H4 (cell line): ENCODE measurements at places on chromosomes 4 and X.

DNA sequence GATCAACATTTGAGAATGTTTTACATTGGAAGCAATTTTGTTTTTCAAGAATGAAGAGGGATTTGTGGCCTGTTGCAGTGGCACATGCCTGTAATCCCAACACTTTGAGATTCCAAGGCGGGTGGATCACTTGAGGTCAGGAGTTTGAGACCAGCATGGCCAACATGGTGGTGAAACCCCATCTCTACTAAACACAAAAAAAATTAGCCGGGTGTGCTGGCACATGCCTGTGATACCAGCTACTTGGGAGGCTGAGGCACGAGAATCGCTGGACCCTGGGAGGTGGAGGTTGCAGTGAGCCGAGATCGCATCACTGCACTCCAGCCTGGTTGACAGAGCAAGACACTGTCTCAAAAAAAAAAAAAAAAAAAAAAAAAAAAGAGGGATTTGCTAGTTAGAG lies 127.8 kb downstream of the RPA4 start:
- DNase-seq, result no peak

- no peak for DNase-seq
Measured at GRCh38 chr4:4866866-4867374, 7.5 kb downstream of the MSX1 start.

- no peak for DNase-seq
Measured at GRCh38 chr4:19195696-19196095, 1056.0 kb upstream of the SLIT2 start.

DNA sequence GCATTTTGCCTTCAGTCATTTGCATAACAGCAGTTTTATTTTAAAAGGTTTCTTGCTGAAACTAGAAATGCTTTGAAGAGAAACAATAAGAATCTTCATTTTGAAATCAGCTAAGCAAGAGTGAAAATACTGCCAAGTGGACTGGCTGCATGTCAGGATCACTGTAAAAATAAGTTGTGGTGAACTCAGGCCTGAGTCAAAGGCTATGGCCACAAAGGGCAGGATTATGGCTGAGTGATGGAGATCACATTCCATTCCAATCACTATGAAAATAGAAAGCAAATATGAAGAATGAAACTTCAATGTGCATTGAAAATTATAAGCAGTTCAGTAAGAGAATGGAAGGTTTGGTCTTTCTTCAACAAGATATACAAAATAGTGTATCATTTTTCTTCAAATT lies 224.5 kb downstream of the PCDH18 start:
- no peak for DNase-seq

- DNase-seq, result no peak
Measured at GRCh38 chr4:26127851-26128337, 192.9 kb upstream of the RBPJ start.

DNA sequence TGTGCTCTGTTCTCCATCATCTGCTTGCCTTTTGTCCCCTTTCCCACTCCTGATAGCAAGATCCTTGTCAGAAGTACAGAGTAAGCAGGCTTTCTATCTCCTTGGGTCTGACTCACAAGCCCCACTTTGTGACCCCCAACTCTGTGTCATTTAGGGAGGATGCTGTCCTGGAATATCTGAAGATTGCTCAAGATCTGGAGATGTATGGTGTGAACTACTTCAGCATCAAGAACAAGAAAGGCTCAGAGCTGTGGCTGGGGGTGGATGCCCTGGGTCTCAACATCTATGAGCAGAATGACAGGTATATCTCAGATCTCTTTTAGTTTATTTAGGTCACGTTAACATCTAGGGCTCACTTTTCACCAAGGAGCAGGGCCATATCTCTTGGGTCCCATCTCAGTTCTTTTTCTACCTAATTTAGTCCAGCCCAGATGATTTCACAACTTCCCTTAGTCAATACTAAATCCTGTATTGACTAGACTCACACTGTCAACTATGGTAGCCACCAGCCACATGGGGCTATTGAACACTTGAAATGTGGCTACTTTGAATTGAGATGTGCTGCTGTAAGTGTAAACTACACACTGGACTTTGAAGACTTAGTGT lies 64.3 kb downstream of the MSN start:
- DNase-seq, result no peak

- DNase-seq, result no peak
Measured at GRCh38 chr4:153683763-153684181, 308 bp upstream of the TLR2 start.

DNA sequence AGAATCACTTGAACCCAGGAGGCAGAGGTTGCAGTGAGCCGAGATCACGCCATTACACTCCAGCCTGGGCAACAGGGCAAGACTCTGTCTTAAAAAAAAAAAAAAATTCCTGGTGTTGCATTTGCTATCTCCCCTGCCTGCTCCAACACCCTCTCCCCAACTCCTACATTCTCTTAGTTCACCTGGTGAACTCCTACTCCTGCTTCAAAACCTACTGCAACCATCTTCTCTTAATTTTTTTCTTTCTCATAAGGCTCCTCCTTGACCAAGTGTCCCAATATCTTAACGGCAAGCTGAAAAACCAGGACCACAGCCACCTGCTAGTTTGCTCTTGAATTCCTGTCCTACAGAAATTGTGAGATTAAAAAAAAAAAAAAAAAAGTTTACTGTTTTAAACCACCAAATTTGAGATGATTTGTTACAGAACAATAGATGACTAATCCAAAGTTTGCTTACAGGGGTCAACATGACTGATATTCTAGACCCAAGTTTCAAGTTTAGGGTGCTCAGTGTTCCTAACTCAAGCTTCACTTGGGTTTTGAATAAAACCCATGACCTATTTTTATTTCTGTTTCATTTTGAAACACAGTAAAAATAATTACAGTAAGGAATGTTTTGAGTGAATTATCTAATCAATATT lies 13.1 kb upstream of the ANXA5 start:
- DNase-seq, result no peak

- DNase-seq, result no peak
Measured at GRCh38 chr4:89733946-89734345, 103.0 kb downstream of the SNCA start.

DNA sequence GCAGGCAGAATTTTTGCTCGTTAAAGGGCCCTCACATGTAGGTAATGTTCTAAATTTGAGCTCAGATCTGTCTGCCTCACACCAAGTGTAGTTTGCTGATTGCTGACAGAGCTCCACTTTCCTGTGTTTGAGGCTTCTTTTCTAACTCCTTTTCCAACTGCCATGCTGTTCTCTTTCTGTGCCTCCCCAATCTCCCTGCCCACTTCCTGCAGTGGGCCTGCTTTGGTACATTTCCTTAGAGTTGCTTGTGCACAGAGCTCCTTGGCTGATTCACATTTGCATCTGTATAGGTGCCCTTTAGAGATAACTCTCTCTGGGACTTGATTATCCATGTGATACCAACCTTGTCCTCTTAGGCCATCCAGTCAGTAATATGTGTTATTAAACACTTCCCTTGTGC lies 4.5 kb downstream of the MED28 start:
- no peak for DNase-seq

DNA sequence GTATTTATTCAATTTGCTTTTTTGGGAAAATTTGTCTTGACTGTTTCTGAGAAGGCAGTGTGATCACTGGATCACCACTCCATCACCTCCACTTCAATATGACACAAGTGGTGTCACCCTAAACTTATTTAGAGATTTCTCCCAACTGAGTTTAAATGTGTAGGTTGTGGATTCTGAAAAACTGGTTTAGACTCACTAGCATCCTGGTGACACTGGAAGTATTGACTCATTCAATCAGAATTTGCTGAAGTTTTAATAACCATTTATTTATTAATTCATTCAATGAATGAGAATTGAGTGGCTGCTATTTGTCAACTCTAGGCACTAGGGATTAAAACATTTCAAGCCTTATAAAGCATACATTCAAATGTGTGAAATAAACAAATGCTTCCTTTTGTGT lies 819.1 kb upstream of the EPHA5 start:
- DNase-seq, result no peak

GRCh38 chr4:185344743-185345538 lies 50.8 kb downstream of the LRP2BP start:
- DNase-seq, result no peak

DNA sequence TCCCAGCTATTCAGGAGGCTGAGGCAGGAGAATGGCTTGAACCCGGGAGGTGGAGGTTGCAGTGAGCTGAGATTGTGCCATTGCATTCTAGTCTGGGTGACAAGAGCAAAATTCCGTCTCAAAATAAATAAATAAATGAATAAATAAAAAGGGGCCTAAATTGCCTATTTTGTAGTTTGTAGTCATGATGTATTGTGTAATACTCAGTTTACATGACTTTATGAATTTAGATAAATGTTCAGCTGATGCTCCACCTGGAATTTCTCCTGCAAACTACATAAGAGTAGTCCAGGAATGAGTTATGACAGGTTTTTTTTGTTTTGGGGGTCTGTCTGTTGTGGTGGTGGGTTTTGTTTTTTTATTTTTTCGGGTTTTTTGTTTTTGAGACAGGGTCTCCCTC lies 31.1 kb downstream of the RBMX start:
- DNase-seq, result no peak

- no peak for DNase-seq
Measured at GRCh38 chr4:24765376-24765988, 29.9 kb upstream of the SOD3 start.

GRCh38 chrX:1411326-1411725 lies 19.4 kb upstream of the SLC25A6 start:
- DNase-seq, result no peak

- no peak for DNase-seq
Measured at GRCh38 chr4:24796620-24797019, 1.2 kb downstream of the SOD3 start.

- DNase-seq, result no peak
Measured at GRCh38 chrX:11053351-11053750, 57.8 kb upstream of the HCCS start.

- DNase-seq, result peak; percentile 88
Measured at GRCh38 chrX:49166914-49167739, 4.6 kb downstream of the MAGIX start.

DNA sequence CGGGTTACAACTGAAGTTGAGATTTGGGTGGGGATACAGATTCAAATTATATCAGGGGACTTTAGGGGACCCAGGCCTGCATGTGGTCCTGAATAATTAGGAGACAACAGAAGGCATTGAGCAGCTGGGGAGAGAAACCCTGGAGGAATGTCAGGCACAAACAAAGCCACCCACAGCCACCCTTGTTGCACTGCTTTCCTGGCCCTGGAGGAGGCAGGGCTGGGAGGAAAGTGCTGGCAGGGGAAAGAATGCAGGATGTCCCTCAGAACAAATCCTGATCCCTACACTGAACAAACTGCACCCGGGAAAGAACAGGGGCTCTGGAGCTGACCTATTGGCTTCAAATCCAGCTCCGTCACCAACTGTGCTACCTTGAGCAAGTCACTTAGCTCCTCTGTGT lies 214.1 kb upstream of the ATP6AP2 start:
- DNase-seq, result no peak

DNA sequence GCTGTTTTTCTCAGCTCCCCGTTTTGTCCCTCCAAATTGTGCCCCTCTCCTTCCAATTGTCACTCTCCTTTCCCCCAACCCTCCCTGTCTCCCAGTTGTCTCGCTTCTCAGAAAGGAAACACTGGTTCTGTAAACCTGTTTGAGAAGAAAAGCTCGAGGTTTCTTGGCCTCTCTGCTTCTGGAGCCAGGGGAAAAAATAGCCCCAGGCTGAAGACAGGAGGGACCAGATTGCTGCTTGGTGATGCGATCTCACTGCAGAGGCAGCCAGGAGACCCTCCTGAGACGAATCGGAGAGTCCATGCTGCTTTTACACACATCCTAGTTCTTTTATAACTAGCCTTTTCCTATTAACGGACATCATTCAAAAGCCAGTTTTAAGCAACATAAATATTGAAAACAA lies 21.2 kb downstream of the TRIML1 start:
- DNase-seq, result no peak

DNA sequence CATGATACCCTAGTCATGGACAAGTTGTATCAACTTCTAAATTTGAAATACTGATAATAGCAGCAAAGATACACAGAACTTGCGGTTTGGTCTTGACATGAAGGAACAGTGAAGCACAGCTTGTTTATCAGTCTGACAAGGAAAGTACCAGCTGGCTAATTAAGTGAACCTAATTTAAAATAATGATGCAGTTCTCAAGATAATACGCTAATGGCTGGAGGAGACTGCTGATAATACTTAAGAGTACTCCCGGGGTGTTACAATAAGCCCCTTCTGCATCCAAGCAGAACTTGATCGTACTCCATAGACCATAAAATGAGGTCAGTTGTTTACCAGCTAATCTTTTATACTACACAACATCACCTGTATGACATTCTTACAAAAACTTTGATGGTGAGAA lies 697.5 kb downstream of the FSTL5 start:
- no peak for DNase-seq

DNA sequence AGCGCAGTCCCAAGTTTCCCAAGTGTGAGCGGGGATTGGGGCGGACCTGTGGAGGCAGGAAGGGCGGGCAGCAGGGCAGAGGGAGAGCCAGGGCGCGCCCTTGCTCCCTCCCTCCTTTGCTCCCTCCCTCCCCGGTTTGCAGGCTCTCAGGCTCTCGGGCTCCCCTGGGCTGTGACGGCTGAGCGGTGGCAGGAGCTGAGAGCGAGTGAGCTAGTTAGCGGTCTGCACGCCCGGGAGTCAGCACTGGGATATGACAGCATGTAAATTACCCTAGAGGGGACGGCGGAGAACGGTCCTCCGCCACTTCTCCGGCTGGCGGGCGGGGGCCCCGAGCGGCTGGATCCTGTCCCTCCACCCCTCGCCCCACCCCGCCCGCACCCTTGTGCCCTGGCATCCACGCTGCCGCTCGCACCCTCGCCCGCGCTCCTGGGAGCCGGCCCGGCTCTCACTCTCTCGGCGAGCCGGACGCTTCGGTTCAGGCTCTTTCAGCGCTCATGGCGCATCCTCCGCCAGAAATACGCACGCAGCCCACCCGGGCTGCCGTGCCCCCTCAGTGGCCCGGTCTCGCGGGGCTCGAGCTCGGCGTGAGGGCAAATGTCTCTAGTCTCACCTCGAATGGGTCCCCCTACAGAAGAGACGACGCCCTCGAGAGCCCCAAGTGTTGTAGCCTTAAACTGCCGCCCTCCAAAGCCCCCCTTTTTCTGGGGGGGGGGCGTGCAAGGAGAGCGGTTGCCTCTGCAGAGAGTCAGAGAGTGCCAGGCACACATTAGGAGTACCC lies at the start of gene TSC22D3:
TSS of gene TSC22D3 (minus strand) at position 54 of the 778 bp plus-strand sequence. CDS start 368 bp downstream, outside the sequence.
- DNase-seq, result peak; percentile 74

- no peak for DNase-seq
Measured at GRCh38 chr4:152785639-152786615, 6.2 kb downstream of the ARFIP1 start.

DNA sequence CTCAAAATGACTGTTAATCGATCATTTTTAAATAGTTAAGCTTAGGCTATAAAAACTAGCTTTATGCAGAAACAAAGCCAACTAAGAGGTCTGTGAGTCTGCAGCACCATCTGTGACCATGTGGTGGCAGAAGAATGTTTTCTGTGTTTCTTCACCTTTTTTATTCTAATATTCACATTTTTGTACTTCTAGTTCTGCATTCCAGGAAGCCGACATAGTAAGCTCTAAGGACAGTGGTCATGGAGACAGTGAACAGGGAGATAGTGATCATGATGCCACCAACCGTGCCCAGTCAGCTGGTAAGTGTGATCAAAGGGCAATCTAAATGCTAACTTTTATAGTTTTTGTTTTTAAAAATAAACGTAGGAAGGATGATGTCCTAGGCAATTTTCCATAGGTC lies 5.6 kb downstream of the PCDH10 start:
- DNase-seq, result peak; percentile 43
